Dermis blood vessel endothelial cell (primary cell): ENCODE measurements at places on chromosomes 3 and 15. TPM values are rescaled to one million over a fixed set of nuclear protein-coding genes. Genes with fewer than 3 reads are reported as not detected.

The SPINK8 gene
- not detected in 2 replicates for total RNA-seq

The MB21D2 gene
- total RNA-seq, result 3.9 and 4.0 TPM in 2 replicates

The PROK2 gene
- total RNA-seq, result not detected in 2 replicates

The GOLGA6D gene
- total RNA-seq, result not detected in 2 replicates

The SGO1 gene
- total RNA-seq, result 2.6 and 10.5 TPM in 2 replicates

The RTP1 gene
- not detected in 2 replicates for total RNA-seq

The SCN11A gene
- under 0.01 TPM in 1 of 2 replicates, not detected in the other for total RNA-seq

The ATP13A5 gene
- not detected in 2 replicates for total RNA-seq

The USP50 gene
- 0.19 TPM in 1 of 2 replicates, not detected in the other for total RNA-seq

The TMEM45A gene
- 9.0 and 16.1 TPM in 2 replicates for total RNA-seq

The FEZF2 gene
- total RNA-seq, result not detected in 2 replicates

The CNOT10 gene
- total RNA-seq, result 24.0 and 28.0 TPM in 2 replicates

The SACM1L gene
- total RNA-seq, result 48.5 and 51.0 TPM in 2 replicates

The CLEC3B gene
- total RNA-seq, result 0.88 and 6.3 TPM in 2 replicates

The SLC9C1 gene
- total RNA-seq, result 0.14 and 0.85 TPM in 2 replicates

The ANKUB1 gene
- total RNA-seq, result not detected in 2 replicates

The PARP15 gene
- 0.17 and 0.47 TPM in 2 replicates for total RNA-seq

The SCAANT1 gene
- total RNA-seq, result not detected in 2 replicates

The LSMEM2 gene
- total RNA-seq, result not detected in 2 replicates

The LSAMP gene
- total RNA-seq, result not detected in 2 replicates

The CYP8B1 gene
- total RNA-seq, result not detected in 2 replicates

The LTF gene
- total RNA-seq, result 0.51 and 0.93 TPM in 2 replicates

The LRRIQ4 gene
- total RNA-seq, result not detected in 2 replicates

The PLA2G4D gene
- total RNA-seq, result 0.17 TPM in 1 of 2 replicates, not detected in the other

The RBP2 gene
- not detected in 2 replicates for total RNA-seq

The ANKRD34C gene
- total RNA-seq, result not detected in 2 replicates

The LRRC3B gene
- not detected in 2 replicates for total RNA-seq

The CLDN1 gene
- 0.68 and 0.79 TPM in 2 replicates for total RNA-seq

The MKRN3 gene
- total RNA-seq, result 0.34 and 0.88 TPM in 2 replicates

The FHIT gene
- total RNA-seq, result 0.51 and 0.56 TPM in 2 replicates

The STXBP5L gene
- total RNA-seq, result 0.05 TPM in 1 of 2 replicates, not detected in the other

The PRR23B gene
- total RNA-seq, result not detected in 2 replicates

The CHDH gene
- total RNA-seq, result 0.23 and 1.0 TPM in 2 replicates

The BOC gene
- total RNA-seq, result under 0.01 and 0.09 TPM in 2 replicates

The LYSMD4 gene
- total RNA-seq, result 8.6 and 9.7 TPM in 2 replicates

The POU1F1 gene
- not detected in 2 replicates for total RNA-seq

The SLCO3A1 gene
- 0.47 and 1.2 TPM in 2 replicates for total RNA-seq

The CLDN16 gene
- 0.09 and 0.34 TPM in 2 replicates for total RNA-seq

The C2CD4B gene
- 34.9 and 96.0 TPM in 2 replicates for total RNA-seq

The TRIM42 gene
- not detected in 2 replicates for total RNA-seq

The CPEB1 gene
- total RNA-seq, result not detected in 2 replicates

The HMG20A gene
- total RNA-seq, result 34.0 and 49.0 TPM in 2 replicates

The FOXB1 gene
- total RNA-seq, result not detected in 2 replicates

The GOLGA6A gene
- total RNA-seq, result not detected in 2 replicates

The CRELD1 gene
- 33.1 and 50.4 TPM in 2 replicates for total RNA-seq

The AQP9 gene
- total RNA-seq, result under 0.01 TPM in 1 of 2 replicates, not detected in the other

The ELP6 gene
- total RNA-seq, result 26.7 and 37.8 TPM in 2 replicates

The CYP1A1 gene
- 37.6 and 89.4 TPM in 2 replicates for total RNA-seq

The MFN1 gene
- 53.6 and 58.7 TPM in 2 replicates for total RNA-seq

The CHRFAM7A gene
- 0.51 and 1.5 TPM in 2 replicates for total RNA-seq
